Activated CD8-positive, alpha-beta T cell treated with anti-CD3 and anti-CD28 coated beads, Interleukin-2, amount 10 ng/mL, durations not matched to agents 7 days and 5 days (primary cell): ENCODE measurements at places on chromosomes 4 and X.
A peak's percentile ranks its signal among the peaks of the same experiment; 100 is the strongest.

DNA sequence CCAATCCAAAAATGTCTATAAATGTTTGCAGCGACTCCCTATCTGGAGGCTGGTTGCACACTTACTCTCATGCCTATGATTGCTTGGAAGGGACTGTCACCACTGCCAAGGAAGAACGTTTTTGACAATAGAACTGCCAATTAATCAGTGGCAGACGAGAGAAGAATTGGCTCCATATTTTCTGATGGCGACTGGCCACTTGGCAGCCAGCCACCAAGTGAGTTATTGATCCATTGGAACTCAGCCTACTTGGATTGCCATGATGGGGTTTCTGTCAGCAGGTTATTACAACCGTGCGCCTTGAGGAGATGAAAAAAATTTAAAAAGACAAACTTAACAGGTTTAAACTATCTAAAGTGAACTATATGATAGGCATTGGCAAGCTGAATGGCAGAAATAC is 47.4 kb downstream of the LINC00632 start:
- DNase-seq = no peak

DNA sequence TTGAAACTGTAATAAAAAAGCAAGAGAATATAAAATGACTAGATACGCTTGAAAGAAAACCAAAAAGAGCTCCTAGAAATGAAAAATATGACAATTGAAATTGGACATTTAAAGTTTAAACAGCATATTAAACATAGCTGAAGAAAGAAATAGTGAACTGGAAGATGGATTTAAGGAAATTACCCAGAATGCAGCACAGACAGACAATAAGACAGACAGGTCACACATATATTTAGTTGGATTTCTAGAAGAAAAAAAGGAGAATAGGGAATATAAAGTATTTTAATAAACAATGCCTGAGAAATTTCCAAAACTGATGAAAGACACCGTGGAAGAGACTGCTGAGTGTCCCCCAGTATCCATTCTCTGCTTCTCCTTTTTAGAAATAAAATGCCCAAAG is 6.6 kb downstream of the DUSP9 start:
- DNase-seq = no peak

DNA sequence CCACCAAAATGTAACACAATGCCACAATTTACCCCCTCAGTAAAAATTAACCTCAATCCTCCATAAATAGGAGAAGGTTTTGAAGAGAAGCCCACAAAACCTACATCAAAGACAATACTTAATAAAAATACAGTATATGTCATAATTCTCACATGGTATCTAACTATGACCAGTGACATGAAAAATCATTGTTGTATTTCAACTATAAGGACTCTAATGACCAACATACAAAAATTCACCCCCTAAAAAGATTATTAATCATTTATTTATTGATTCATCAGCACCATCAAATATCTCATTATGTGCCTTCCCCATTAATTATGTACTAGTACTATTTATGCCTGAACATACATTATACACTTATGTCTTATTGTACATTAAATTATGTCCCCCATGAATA is 77.1 kb upstream of the ZMAT1 start:
- DNase-seq = no peak

DNA sequence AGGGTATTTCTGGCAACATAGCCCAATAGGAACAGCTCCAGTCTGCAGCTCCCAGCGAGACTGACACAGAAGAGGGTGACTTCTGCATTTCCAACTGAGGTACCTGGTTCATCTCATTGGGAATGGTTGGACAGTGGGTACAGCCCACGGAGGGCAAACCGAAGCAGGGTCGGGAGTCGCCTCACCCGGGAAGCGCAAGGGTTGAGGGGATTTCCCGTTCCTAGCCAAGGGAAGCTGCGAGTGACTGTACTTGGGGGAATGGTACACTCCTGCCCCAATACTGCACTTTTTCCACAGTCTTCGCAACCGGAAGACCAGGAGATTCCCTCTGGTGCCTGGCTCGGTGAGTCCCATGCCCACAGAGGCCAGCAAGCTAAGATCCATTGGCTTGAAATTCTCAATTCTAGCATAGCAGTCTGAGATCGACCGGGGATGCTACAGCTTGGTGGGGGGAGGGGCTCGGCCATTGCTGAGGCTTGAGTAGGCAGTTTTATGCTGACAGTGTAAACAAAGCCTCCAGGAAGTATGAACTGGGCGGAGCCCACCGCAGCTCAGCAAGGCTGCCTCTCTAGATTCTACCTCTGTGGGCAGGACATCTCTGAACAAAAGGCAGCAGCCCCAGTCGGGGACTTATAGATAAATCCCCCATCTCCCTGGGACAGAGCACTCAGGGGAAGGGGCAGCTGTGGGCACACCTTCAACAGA is 14.0 kb upstream of the ADAD1 start:
- DNase-seq = peak; percentile 23

GRCh38 chrX:120457766-120458180 is 11.3 kb downstream of the LAMP2 start:
- no peak for DNase-seq

- DNase-seq = no peak
Observed at GRCh38 chr4:158571736-158572135, 50.1 kb downstream of the RXFP1 start.

DNA sequence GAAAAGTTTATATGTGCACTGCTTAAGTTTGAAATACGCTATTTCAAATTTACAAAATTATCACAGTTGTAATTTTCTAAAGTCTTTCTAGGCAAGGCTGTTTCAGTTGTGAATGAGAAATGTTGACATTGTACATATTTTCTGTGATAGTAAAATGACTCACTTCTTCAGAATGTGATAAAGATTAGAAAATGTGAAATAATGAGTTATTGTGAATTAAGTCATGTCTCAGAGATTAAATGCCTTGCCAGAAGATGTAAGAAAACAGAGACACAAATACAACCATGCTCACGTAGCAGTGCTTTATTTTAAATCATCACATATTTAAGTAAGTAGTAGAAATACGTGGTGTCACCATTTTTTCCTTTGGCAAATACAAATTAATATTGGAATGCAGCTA is 768 bp downstream of the CLCN4 start:
- no peak for DNase-seq

DNA sequence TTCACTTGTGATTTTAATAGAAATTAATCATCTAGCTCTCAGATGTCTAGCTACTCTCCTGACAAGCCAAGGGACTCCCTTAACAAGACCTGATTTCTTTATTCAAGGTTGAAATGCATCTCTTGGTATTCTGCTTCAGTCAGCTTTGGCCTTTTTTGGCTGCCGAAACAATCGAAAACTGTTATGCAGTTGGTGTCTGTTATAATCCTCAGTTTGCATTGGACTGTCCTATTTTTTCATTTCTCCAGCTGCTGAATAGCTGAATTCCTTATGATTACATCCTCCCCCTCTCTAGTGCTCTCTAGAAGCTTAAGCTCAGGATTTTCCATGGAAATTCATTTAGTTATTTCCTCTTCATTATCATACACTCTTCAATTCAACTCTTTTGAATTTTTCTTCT is 177.2 kb downstream of the TRIML1 start:
- no peak for DNase-seq

- DNase-seq = peak; percentile 19
Observed at GRCh38 chrX:1485033-1485432, 32.3 kb upstream of the ASMTL start.

DNA sequence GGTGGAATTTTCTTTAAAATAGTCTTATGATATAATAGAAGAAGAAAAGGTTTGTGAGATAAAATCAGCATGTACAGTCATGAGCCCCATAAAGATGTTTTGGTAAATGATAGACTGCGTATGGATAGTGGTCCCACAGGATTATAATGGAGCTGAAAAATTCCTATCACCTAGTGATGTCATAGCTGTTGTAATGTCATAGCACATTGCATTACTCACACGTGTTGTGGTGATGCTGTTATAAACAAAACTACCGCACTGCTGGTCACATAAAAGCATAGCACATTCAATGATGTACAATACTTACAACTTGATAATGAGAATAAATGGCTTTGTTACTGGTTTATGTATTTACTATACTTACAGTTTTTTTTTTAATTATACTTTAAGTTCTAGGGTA is 715.2 kb upstream of the HTR2C start:
- no peak for DNase-seq

DNA sequence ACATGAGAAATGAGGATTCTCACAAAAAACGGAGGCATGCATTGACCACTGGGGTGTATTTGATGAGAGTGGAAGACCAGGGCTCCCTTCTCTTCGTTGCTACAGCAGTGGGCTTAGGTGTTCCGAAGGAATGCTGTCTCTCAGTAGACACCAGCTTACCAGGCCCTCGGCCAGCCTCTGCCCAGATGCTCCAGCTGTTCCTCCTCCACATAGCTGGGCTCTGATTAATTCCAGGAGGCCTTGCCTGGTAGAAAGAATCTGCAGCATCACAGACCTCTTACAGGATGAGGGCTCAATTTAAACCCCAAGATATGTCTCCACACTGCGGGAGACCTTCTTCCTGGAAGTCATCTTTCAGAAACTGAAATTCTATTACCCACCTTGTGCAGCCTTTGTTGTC is 346.6 kb upstream of the TENM3 start:
- no peak for DNase-seq

DNA sequence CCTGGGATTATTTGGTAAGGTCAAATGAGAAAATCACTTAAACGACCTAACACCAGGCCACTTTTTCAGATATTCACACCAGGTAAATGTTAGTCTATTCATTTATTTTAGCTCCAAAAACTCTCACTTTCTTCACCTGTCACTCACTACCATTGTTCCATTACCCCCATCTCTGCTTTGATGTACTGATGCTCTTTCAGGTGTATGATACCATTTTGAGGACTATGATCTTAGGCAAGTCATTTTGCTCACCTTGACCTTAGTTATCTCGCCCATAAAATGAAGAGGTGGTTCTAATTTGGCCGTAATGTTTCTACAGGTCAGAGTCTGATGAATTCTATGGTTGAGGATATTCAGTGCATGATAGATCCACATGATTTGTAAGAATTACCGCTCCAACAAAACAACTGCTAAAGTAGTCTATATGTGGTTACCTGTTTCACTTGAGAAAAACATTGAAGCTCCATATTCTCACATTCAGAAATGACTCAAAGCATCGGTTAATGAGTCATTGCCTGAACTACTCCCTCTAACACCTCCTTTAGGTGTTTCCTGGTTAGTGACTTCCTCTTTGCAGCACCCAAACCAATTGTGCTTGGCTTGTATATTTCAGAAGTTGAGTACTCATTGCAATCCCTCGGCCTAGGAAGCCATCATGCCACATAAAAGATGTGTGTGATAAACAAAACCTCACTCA is 4.5 kb downstream of the DTHD1 start:
- peak; percentile 80 for DNase-seq

DNA sequence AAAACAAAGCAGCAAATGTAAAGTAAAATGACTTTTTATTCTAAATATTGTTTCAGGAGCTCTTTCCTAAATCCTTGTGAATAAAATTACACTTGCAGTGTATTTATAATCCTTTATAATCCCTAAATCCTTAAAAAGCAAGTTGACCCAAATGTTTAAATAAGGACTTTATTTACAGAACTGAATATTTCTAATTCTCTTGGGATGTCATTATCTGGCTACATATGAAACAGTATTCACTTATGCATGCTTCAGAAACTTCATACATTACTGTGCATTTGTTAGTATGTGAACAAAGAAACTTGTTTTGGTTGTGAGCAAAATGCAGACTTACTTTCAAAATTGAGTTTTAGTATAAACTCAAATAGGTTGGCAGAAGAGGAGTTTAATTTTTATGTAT is 49.2 kb downstream of the PTTG2 start:
- DNase-seq = no peak

DNA sequence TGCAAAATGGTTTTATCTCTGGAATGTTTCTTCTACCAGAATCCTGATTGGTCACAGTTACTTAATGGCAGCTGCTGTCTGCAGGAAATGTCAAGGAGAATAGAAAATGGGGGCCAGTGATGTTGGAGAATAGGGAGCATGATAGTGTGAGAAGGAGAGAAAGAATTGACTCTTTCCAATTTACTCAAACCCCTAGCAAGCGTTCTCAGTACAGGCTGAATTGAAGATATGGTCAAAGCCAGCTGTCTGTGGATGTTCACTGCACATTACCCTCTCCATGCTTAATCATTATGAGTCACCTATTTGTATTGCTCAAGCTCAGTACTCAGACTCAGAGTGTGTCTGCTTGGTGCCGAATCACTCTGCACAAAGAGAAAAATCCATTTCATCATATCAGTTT is 57.8 kb upstream of the FAM47B start:
- DNase-seq = no peak

DNA sequence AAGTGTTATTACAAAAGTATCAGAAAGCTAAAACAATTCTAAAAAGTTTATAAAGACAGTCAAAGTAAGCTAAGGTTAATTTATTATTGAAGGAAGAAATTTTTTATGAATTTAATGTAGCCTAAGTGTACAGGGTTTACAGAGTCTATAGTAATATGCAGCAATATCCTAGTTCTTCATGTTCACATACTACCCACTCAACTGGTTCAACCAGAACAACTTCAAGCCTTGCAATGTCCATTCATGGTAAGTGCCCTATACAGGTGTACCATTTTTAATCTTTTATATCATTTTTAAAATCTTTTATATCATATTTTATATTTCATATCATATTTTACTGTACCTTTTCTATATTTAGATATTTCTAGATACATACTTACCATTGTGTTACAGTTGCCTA is 34.3 kb downstream of the COL4A5 start:
- no peak for DNase-seq
